ENCODE measurements at places on chromosomes 6 and 20.

DNA sequence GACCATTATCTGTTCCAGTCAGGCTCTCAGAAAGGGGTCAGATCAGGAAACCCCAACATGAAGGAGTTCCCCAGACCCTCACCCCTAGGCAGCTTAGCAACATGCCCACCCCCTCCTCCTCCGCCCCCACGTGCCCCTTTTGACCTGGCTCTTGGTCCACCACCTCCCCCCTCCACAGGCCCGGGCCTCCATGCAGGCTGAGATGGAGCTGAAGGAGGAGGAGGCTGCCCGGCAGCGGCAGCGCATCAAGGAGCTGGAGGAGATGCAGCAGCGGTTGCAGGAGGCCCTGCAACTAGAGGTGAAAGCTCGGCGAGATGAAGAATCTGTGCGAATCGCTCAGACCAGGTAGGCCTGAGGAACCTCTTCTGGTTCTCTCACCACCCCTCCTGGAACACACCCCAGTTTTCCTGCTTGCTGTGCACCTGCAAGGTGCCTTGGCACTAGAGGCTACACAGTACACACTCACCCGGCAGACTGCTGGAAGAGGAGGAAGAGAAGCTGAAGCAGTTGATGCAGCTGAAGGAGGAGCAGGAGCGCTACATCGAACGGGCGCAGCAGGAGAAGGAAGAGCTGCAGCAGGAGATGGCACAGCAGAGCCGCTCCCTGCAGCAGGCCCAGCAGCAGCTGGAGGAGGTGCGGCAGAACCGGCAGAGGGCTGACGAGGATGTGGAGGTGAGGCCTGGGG is 21.9 kb downstream of the DEF6 start:
- DNase-seq = no peak

- no peak for DNase-seq
Observed at GRCh38 chr6:122494665-122495272, 23.2 kb upstream of the SERINC1 start.

GRCh38 chr20:64210656-64211369 is 44.7 kb upstream of the PCMTD2 start:
- no peak for DNase-seq

- no peak for DNase-seq
Observed at GRCh38 chr6:61857541-61857940, 428.5 kb downstream of the KHDRBS2 start.

DNA sequence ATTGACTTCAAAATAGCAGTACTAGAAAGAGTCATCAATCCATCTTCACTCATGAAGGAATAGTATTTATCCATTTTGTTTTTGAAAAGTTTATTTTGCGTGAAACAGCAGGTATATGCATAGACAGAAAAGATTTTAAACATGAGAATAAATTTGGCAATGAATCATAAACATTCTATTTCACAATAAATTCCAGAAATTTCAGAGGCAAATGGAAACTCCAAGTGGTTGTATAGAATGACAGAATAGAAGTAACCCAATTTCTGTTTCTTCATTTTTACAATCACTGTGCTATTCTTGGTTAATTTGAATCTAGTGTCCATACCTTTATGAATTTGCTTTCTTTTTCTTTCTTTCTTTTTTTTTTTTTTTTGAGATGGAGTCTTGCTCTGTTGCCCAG is 173.0 kb upstream of the ECI2 start:
- no peak for DNase-seq

Data from H54 (cell line).